ENCODE measurements at places on chromosomes 1 and 21.
A peak's percentile ranks its signal among the peaks of the same experiment; 100 is the strongest.

DNA sequence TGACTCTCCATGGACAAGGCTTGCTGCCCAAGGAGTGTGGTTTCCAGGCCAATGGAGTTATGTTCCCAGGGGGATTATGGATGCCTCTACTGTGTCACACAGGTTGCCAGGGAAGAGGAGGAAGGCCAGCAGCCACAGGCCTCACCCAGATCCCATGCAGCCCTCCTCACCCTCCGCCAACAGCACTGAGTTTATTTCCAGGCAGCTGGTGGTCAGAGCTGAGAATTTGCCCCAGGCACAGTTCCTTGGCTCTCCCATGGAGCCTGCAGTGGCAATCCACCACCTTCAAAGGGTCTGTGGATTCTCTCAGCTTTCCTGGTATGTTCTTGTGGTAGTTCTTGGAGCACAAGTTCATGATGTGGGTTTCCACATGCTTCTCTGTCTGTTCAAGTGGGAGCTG is 79.2 kb downstream of the NTNG1 start:
- no peak for DNase-seq

GRCh38 chr21:41861255-41861654 is 17.9 kb downstream of the PRDM15 start:
- DNase-seq, result no peak

DNA sequence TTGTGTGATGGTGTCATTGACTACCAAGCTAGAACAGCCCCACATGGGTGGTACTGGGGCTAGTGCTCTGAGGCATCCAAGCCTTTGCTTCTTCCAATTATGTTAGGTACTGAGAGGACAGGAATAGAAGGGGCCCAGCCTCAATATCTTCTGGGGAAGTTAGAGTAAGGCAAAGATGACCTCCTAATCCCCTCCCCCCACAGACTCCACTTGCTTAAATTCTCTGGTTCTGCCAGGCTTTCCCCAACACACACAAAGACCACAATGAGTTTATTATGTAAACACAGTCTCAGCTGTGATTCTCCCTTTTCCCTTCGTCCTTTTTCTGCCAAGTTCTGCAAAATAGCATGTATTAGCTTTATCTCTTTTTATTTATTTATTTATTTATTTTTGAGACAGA is 3.1 kb upstream of the TACSTD2 start:
- DNase-seq, result no peak

DNA sequence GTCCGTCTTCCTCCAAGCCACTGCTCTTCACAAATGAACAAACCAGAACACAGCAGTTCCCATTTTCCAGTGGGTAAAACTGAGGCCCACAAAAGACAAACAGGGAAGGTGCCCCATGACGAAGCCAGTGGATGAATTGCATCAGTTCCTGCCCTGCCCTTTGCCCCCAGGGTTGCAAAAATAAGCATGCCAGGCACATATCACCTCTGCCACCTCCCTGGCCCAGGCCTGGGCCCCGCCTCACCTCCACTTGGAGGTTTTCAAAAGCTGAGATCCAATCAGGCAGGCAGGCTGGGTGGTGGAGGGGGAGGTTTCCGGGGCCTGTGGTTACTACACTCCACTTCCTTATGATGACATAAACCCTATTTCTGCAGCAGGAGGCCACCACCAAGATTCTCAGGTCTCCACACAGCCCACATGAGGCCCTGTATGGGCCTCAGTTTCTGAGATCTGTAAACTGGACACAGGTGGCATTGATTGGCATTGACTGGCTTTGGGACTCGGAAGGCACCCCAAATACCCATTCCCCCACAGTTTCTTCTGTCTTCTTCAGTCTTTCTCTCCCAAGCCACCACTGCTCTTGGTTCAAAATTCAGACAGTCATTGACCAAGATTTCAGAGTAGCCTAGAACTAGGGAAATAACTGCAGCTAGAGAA is 4.1 kb downstream of the KIF21B start:
- peak; percentile 94 for DNase-seq

DNA sequence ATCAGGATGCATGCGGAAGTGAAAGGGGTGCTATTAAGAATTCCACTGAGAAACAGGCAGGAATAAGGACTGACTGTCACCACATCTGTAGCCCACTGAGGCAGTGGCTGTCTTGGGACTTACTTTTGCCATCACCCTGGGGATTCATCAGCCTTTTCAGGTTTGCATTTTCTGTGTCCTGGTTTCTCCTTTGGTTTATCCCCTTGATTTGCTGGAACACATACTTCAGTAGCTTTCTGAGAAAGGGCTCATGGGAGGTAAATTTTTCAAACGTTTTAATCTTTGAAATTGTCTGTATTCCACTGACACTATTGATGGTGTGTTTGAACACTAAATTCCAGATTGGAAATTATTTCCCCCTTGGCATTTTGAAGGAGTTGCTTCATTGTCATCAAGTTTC is 80.2 kb upstream of the ACTRT2 start:
- DNase-seq, result no peak
